Hepatocyte (in vitro differentiated cells): ENCODE measurements at places on chromosomes 7 and 10. TPM values are rescaled to one million over a fixed set of nuclear protein-coding genes. Genes with fewer than 3 reads are reported as not detected.

GRCh38 chr10:117554241-117554814 is 11.8 kb downstream of the EMX2 start:
- H3K27ac ChIP-seq: no peak overlapping the region
- H3K4me1 ChIP-seq: peaks cover 18% of the 10 kb centered on the region
- no peaks in the 10 kb centered on the region for H3K36me3 ChIP-seq
- DNase-seq: no peak
- no peak overlapping the region for H3K4me3 ChIP-seq

DNA sequence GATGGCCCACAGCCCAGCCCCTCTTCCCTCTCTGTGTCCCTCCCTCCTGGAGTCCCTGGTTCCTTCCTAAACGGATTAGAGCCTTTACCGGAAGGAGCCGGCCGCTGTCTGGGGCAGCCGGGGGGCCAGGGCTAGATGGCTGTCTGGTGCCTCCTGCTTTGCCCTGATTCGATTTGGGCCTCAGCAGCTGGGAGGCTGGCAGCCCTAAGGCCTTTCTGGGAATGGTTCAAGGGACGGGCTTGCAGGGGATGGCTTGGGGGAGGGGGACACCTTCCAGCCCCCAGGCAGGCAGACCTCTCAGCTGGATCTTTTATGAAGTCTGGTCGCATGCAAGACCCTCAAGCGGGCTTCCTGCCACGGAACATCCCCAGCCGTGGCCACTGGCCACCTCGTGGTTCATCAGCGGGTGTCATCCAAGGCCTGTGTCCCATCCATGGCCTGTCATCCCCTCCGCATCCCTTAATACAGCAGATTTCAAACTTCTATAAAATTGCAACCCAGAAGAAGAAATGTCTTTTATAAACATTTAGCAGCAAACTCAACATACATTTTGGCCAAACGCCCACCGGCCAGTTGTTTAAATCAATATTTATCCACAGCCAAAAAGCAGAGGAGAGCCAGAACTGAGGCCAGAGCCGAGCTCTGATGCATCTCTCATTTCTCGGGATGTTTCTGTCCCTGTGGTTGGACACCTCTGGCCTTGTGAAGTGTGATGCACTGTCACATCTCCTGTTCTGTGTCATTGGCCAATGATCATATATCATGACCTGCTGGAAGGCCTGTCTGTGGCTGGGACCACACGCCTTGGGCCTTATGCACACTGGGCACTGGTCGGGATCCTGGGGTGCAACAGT is 52.0 kb downstream of the GTF2IRD1 start:
- no peaks in the 10 kb centered on the region for H3K36me3 ChIP-seq
- H3K27ac ChIP-seq: peak overlapping the region; percentile 90
- no peaks in the 10 kb centered on the region for H3K27me3 ChIP-seq
- no peak overlapping the region for H3K4me3 ChIP-seq
- peaks cover 13% of the 10 kb centered on the region for H3K4me1 ChIP-seq
- peak; percentile 56 for DNase-seq

DNA sequence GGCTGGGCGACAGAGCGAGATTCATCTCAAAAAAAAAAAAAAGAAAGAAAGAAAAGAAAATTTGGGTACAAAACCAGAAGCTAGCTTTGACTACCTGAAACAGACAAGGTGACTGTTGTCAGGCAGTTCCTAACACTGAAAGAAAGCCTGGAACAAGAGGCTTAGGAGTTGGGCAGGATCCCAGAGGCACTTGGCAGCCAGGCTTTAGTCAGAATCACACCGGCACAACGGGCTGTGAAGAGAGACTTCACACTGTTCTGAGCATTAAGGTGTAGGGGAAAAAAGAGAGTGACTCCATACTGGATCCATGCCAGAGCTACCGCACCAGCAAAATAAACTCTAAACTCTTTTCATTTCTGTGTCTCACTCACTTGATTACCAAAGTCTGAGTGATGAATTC is 130.8 kb downstream of the ZNF467 start:
- DNase-seq: no peak
- no peaks in the 10 kb centered on the region for H3K27me3 ChIP-seq
- H3K27ac ChIP-seq: no peak overlapping the region
- no peak overlapping the region for H3K4me3 ChIP-seq

DNA sequence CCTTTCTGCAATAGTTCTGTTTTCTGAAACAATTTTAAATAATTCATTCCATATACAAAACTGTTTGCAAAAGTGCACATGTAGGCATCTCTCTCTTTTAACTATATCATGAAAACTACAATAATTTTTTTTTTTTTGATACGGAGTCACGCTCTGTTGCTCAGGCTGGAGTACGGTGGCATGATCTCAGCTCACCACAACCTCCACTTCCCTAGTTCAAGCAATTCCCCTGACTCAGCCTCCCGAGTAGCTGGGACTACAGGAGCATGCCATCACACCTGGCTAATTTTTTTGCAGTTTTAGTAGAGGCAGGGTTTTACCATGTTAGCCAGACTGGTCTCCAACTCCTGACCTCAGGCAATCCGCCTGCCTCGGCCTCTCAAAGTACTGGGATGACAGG is 44.0 kb upstream of the SEMA3A start:
- no peaks in the 10 kb centered on the region for H3K27me3 ChIP-seq
- no peak overlapping the region for H3K27ac ChIP-seq
- H3K4me1 ChIP-seq: no peaks in the 10 kb centered on the region
- no peak for DNase-seq

- H3K27me3 ChIP-seq: no peaks in the 10 kb centered on the region
- H3K36me3 ChIP-seq: no peaks in the 10 kb centered on the region
Measured at GRCh38 chr7:128948312-128948973, 10.7 kb downstream of the IRF5 start.

DNA sequence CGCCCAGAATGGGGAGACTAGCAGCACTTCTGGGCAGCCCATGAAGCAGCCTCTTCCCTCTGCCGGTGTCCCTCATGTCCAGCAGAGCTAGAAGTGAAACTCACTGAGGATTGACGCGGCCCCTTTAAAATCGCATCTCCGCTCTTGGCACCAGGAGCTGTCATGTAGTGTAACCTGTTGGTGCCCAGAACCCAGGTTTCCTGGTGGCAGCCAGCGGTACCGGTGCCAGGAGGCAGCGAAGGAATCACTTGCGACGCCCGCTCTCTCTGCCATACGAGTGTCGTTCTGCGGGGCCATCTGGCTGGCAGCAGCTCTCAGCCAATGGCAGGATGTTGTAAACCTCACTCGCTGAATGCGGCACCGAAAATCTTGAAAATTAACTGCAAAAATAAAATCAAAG is 82.7 kb downstream of the CUX1 start:
- no peak overlapping the region for H3K27ac ChIP-seq
- DNase-seq: no peak
- no peaks in the 10 kb centered on the region for H3K27me3 ChIP-seq
- H3K4me1 ChIP-seq: peaks cover 11% of the 10 kb centered on the region
- no peak overlapping the region for H3K4me3 ChIP-seq

DNA sequence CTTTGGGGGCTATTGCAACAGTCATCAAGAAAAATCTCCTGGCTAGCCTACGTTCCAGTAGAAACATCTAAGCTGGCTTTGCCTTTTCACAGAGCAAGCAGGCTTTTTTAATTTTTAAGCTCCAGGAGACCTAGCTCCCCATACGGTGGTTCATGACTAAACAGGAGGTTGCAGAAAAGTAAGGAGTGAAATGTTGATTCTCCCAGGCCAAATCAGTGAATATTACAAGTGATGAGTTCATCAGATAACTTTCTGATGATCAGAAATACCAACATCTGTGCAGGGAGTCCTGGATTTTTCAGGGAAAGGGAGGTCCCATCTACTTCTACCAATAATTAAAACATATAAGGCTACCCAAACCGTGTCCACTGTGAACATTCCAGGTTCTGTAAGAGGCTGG is 477.3 kb upstream of the CELF2 start:
- no peak overlapping the region for H3K4me3 ChIP-seq
- DNase-seq: no peak
- no peak overlapping the region for H3K27ac ChIP-seq
- H3K4me1 ChIP-seq: no peaks in the 10 kb centered on the region

DNA sequence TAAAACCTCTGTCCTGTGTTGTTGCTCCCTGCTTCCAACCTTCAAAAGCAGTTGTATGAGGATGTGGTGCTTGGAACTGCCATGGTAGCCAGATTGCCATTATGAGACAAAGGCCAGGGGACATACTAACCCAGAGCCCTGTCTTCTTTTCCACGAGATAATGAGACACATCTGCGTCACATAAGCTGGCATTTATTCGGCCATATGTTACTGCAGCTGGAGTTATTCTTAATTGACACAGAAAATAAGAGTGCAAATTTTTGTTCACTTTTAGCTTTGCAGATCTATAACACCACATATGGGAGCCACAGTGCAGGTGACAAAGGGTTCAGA is 15.5 kb upstream of the PDLIM1 start:
- no peaks in the 10 kb centered on the region for H3K36me3 ChIP-seq
- H3K27me3 ChIP-seq: no peaks in the 10 kb centered on the region
- DNase-seq: no peak

DNA sequence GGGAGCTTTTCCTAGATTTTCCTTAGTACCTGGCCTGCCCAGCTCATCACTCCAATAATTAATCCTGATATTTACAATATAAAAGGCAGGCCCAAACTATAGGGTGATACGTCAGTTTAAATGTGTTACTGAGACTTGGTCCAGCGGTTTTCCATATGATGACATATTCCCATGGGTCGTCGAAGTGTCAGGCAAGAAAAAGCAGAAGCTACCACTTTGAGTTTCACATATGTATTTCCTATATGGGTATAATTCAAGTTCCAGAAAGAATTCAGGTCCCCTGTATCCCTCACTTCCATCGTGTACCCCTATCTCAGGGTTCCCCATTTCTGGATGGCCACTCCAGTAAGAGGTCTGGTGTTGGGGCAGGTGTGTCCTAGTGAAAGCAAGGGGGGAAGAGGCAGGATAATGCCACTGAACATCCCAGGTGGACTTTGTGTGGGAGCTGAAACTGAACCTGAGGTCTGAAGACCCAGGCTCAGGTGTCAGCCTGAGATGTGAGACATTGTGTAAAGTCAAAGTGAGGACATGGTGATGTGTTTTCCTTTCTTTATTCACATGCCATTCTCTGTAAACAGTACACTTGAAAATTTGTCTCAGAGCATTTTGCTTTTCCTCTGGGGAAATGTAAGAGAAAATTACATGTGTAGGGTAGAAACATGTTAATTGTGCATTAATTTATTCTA is 167.8 kb downstream of the PLXDC2 start:
- no peaks in the 10 kb centered on the region for H3K27me3 ChIP-seq
- DNase-seq: no peak
- H3K27ac ChIP-seq: no peak overlapping the region

DNA sequence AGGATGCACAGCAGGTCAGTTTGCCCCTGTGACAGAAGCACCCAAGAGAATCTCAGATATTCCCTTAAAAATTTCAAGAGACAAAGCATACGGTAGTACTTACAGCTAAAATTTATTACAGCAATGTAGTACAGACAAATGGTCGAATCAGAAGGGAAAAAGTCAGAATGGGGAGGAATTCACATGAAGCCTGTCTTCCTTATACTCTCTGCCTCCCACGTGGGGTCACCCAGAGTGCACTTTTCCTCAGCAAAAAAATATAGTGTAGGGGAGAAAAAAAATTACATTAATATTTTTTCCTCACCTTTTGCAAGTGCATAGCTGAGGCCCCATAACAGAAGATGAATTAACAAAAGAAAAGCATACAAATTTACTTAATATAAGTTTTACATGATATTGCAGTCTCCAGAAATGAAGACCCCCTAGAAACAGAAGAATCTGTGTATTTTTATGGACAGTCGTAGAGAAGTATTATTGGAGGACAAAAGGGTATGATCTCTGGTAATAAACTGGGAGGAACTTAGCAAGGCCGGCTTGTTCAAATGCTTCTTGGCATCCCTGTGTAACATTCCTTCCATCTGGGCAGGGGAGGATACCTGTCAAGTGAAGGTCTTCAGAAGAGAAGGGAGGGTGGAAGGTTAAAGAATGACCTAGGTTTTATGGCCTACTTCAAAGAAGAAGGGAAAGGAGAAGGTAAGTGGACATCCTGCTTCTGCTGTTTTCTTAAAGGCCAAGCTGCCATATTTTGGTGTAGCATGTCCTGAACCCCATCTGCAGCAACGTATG is 270.6 kb upstream of the MAGI2 start:
- no peak for DNase-seq
- H3K4me3 ChIP-seq: no peak overlapping the region
- no peak overlapping the region for H3K27ac ChIP-seq
- H3K27me3 ChIP-seq: no peaks in the 10 kb centered on the region
- H3K4me1 ChIP-seq: no peaks in the 10 kb centered on the region

DNA sequence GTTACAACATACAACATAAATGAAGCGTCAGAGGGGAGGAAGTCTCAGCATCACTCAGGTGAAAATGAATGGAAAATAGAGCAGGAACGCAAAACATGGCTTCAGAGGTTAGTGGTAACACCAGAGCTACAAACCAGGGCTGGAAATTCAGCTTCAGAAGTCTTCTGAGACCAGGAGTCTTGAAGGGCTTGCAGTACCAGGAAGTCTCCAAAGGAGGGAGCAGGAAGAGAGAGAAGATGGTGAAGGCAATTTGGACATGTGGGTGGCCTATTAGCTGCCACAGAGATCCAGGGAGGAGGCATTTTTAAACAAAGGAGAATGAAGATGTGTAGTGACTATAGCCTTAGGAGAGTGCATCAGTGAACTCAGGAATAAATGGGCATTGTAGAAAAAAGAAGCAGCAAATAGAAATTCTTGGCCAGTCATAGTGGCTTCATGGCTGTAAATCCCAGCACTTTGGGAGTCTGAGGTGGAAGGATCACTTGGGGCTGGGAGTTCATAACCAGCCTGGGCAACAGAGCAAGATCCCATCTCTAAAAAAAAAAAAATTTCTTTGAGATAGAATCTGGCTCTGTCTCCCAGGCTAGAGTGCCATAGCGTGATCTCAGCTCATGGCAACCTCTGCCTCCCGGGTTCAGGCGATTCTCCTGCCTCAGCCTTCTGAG is 9.3 kb upstream of the TET1 start:
- no peaks in the 10 kb centered on the region for H3K4me1 ChIP-seq
- H3K4me3 ChIP-seq: no peak overlapping the region
- peak; percentile 76 for DNase-seq
- no peaks in the 10 kb centered on the region for H3K36me3 ChIP-seq
- H3K27ac ChIP-seq: no peak overlapping the region
- H3K27me3 ChIP-seq: no peaks in the 10 kb centered on the region

DNA sequence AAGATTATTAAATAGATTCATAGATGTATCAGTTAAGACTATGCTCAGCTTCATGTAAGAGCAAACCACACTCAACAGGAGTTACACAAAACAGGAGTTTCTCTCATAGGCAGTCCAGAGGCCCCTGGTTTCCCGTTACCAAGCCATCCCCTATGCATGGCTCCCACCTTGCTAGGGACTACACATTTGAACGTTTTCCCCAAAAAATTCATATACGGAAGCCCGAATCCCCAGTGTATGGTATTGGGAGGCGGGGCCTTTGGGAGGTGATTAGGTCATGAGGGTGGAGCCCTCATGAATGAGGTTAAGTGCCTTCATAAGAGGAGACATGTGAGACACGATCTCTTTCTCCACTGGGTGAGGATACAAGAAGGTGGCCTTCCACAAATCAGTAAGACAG is 29.1 kb downstream of the RSU1 start:
- no peaks in the 10 kb centered on the region for H3K36me3 ChIP-seq
- H3K4me3 ChIP-seq: no peak overlapping the region
- H3K27ac ChIP-seq: no peak overlapping the region
- no peaks in the 10 kb centered on the region for H3K27me3 ChIP-seq

Gene SLC26A3
- 14.2 and 18.1 TPM in 2 replicates for total RNA-seq

Gene ZP3
- total RNA-seq: not detected in 2 replicates

Gene CTBP2
- total RNA-seq: 61.3 and 61.5 TPM in 2 replicates

Gene PDE1C
- 3.3 and 5.0 TPM in 2 replicates for total RNA-seq

Gene SUGCT
- 6.0 and 12.0 TPM in 2 replicates for total RNA-seq

Gene EEPD1
- total RNA-seq: 7.7 and 8.8 TPM in 2 replicates

Gene MCM10
- 2.7 and 3.1 TPM in 2 replicates for total RNA-seq

Gene TMEM140
- 19.4 and 20.8 TPM in 2 replicates for total RNA-seq
